ELF-1 (cell line): ENCODE measurements at places on chromosomes 16 and 17.

DNA sequence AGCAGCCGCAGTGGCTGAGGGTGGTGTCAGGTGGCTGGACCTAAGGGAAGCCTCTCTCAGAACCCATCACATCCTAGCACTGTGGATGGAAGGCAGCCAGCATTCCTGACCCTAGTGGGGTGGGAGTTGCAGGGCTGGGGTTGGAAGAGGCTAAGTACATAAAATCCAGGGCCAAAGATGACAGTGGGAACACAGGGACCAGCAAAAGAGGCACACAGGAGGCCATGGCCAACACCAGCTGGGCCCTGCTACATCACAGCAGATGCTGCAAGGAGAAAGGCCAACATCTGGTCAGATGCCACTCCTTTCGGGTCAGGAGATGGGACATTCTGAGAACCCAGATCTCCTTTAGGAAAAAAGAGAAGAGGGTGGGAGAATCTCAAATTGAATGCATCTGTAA, 415.4 kb downstream of the SLC39A11 start:
- no peak for DNase-seq

DNA sequence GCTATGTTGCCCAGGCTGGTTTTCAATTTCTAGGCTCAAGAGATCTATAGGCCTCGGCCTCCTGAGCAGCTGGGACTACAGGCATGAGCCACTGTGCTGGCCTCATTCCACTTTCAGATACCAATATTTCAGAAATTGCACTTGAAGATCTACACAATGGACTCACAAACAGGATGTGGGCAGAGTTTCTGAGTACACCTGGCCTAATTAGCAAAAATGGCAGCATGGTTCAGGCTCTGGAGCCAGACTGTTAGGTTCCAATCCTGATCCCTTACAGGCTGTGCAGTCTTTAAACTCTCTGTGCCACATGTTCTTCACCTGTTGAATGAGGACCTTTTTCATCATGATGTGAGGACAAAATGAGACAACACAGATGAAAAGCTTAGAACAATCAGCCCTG, 32.2 kb downstream of the RNF157 start:
- no peak for DNase-seq

- no peak for DNase-seq
Observed at GRCh38 chr16:57555831-57556230, 13.4 kb downstream of the ADGRG5 start.

DNA sequence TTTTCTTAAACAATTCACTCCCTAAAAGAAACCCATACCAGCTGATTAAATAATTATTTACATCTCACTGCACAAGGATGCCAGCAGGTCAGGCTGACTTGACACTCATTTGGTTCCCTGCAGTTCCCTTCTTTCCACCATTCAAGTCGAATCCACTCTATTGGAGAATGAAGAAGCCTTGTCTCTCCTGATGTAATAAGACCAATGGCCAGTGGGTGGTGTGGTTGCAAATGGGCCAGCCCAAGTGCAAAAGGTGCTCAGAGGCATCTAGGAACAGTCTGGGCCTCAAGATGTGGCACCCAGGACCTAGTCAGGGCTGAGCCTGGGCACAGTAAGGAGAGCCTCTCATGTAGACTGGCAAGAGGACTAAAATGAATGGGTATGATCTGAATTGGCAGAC, 9.3 kb downstream of the C16orf78 start:
- peak; percentile 53 for DNase-seq

- no peak for DNase-seq
Observed at GRCh38 chr16:84665359-84665758, 17.0 kb downstream of the KLHL36 start.

DNA sequence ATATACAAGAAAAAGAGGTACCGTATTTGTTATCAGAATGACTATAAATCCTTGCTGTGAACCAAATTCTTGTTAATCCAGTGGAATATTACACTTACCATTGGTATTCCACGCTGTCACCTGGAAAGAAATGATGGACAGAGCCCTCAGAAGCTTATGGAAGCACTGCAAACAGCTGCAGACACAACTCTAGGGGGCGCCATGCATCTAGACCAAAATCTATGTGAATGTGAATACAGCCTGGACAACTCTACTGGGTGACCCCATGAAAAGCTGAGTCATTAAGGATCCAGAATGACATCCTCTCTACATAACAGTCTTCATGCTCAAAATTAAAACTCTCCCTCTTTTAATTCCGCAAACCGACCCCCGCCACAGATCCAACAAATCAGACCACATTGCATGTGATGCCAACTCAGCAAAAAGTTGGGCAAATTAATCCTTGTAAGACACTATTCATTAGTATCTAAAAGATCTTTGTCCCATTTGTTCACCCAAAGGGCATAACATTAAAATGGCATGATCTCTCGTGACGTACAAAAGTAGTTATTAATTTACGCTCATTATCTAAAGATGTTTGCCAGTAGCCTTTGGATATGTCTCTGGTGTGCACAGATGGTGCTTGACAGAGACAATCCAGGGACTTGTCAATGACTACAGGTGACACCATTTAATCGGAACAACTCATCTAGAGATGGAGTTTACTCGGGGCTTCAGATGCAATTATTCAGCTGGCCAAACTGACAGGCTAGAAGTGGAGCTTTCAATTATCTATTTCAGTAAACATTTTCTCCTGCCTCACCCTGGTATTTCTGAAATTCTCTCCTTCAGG, 552.7 kb upstream of the PSMD7 start:
- no peak for DNase-seq

DNA sequence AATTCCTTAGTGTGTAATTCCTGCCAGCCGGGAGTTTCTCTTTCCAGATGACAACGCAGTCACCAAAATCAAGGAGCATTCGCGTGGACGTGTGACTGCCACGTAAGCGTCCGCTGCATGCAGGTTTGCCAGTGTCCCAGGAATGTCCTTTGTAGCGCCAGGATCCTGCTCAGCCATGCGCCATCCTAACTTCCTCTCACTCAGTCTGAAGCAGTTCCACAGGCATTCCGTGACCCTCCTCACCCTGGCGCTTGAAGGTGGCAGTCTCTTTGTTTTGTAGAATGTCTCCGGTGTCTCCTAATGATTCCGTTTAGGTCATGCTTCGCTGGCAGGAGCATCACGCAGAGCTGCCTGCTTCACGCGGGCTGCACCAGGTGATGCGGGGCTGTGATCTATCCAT, 88.6 kb downstream of the RPTOR start:
- peak; percentile 47 for DNase-seq

DNA sequence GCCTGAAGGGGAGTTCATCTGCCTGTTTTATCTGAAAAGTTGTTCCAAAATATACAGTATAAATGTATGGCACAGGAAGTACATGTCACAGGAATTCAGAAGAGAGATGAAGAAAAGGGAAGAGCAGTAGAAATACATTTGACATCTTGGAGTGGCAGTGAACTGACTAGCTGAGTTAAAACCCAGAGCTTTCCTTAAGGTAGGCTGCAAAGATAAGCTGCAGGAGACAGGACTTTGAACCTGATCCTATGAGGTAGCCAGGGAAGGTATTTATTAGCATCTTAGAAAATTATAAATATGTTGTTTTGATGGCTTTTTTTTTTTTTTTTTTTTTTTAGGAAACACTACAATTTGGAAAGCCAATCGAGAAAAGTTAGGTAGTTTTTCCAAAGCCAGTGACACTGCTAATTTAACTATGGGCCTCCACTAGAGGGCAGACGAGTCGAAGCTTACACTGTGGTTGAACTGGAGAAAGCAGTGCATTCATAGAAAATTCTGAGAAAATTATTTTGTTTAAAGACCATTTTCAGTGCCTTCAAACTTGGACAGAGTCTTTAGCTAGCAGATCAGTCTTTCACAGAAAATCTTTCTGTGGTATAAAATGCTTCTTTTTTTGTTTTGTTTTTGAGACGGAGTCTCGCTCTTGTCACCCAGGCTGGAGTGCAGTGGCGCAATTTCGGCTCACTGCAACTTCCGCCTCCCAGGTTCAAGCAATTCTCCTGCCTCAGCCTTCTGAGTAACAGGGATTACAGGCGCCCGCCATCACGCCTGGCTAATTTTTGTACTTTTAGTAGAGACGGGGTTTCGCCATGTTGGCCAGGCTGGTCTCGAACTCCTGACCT, 122.3 kb downstream of the SSH2 start:
- DNase-seq = peak; percentile 53

- no peak for DNase-seq
Observed at GRCh38 chr17:58710948-58711552, 18.6 kb downstream of the RAD51C start.

DNA sequence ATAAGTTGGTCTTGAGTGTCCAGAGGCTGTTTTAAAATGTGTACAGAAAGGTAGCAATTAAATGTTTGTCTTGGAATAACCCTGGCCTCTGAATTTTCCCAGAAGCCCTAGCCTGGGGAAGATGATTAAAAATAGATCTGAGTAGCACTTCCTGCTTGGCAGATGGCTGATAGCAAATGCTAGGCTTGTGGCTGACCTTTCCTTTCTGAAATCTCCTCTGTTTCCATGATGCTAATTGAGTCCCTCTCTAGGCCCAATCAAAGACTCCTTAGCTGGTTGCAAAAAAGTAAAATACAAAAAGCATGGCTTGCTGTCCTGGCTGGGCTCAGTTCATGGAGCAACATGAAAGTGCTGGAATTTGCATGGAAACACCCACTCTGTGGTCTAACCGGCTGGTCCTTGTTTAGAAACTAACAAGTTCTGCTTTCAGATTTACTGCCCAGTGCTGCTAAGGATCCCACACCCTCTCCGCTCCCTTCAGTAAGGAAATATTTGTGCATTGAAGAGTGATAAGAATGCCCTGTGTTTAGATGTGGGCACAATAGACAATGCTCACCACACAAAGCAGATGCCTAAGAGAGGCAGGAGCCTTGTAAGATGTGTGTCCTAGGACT, 40.8 kb downstream of the YPEL2 start:
- DNase-seq = no peak

DNA sequence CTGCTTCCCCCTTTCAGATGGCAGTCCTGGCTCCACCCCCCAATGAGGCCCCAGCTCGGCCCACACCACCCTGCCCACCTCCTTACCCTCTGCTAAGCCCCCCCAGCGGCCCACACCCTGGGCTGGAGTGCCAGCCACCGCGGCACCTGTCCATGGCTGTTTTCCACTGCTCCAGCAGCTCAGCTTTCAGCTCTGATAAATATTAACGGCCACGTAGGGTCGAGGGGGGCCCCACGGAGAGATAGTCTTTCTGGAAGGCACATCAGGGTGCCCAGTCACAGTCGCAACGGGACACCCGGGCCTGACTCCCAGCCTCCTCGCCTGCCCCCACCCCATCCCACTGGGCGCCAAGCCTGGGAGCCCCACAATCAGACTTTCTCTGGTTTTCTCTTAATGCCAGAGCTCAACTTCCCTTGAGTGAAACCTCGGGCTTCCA, 46.5 kb upstream of the CIBAR2 start:
- no peak for DNase-seq

GRCh38 chr16:72371307-72372086, 199.5 kb upstream of the PMFBP1 start:
- DNase-seq = peak; percentile 95

GRCh38 chr16:67833030-67833414, 9.1 kb upstream of the THAP11 start:
- peak; percentile 27 for DNase-seq

- no peak for DNase-seq
Observed at GRCh38 chr17:35129973-35130351, 8.5 kb downstream of the FNDC8 start.

- DNase-seq = no peak
Observed at GRCh38 chr16:21566891-21567414, 32.4 kb upstream of the METTL9 start.

- no peak for DNase-seq
Observed at GRCh38 chr17:15456496-15456895, 10.9 kb downstream of the CDRT4 start.

- DNase-seq = peak; percentile 89
Observed at GRCh38 chr17:1055751-1056645, 59.1 kb downstream of the TIMM22 start.

DNA sequence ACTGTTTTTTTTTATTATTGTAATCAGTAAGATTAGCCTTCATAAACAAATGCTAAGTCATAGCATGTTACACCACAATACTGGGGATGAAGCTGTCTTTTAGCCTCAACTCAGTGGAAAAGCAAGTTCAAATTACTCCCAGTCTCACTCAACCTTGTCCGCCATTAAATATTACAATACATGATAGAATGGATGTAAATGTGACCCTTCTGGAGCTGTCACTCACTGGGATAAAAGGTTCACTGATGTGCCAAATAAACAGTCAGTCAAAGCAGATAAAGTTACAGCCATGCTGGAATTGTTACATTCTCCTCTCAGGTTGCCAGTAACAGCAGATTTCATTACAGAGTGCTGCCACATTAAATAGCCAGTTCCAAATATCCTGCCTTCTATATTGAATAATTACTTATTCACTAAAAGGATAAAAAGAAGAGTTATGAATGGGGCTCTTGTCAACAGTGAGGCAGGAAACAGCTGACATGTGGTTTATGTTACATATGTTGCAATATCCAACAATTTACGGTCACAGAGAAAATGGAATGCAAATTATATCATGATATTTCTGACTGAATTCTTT, 53.4 kb downstream of the BRIP1 start:
- no peak for DNase-seq

DNA sequence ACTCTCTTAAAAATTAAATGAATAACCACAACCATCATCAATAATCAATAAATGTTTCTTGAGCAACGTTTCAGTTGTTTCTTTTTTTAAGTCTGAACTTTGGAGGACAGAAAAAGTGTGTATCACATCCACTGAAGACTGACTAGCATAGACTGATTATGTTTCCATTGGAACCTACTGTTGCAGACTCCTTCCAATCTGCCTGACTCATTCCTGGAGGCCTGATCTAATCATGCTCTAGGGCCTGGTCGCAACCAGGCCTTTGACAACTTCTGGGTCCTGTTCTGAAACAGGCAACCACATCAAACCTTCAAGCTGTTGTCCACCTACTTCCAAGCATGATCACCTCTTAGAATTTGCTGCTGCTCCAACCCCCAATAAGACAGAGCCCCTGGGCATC, 109.2 kb upstream of the NUDT7 start:
- no peak for DNase-seq

DNA sequence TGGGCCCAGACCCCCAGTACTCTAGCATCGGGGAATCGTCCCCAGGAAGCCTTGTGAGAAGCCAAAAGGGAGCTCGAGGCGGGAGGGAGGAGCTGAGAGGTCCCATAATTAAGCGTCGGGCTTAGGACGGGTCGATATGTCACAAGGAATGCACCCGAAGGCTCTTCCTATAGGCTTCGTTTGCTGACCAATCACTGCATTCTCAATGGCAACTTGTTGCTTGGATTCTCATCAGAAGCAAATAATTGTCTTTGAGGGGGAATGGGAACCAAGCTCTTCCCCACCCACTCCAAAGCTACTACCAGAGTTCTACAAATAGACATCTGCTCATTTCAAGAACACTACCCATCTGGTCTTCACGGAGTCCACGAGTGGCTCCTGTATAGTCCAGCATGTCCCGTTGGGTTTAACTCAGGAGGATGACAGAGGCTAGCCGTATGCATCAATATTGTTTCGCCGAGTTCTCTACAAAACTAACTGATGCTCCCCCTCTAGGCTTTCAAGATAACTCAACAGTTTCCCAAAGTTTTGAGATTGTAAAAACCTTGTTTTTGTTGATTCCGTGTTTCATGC, 628 bp upstream of the BLMH start:
- DNase-seq = peak; percentile 83

DNA sequence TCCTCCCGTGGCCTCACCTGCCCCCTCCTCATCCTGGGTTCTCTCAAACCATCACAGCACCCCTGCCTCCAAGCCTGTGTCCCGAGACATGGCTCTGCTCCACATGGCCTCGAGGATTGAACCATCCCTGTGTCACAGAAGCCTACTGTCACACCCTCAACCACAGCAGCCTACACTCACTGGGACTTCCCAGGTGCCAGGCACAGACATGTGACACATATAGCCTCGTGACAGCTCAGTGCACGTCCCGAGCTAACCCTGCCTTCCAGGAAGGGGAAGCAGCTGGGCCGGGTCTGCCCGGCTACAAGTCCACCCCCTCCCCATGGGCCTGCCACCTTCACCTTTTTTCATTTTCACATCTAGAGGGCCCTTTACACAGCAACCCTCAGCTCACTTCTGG, 238.3 kb downstream of the CPPED1 start:
- no peak for DNase-seq
